ENCODE measurements at places on chromosomes 12 and 14. TPM values are rescaled to one million over a fixed set of nuclear protein-coding genes. Genes with fewer than 3 reads are reported as not detected.

DNA sequence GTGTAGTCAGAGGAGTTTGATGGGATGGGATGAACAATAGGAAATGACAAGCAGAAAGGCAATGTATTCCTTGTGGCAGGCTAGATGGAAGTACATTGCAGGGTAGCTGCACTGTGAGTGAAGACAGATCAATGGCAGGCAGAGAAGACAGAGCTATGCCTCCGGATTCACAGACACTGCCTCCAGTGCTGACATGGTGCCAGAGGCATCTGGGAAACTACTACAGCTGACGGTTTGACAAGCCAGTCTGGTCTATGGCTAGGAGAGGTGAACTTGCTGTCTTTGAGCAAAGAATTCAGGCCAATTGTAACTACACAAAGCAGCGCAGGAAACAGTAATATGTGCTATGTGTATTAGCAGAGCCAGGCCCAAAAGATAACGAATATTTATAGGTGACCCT is 193.5 kb downstream of the DIO2 start:
- DNase-seq = no peak

DNA sequence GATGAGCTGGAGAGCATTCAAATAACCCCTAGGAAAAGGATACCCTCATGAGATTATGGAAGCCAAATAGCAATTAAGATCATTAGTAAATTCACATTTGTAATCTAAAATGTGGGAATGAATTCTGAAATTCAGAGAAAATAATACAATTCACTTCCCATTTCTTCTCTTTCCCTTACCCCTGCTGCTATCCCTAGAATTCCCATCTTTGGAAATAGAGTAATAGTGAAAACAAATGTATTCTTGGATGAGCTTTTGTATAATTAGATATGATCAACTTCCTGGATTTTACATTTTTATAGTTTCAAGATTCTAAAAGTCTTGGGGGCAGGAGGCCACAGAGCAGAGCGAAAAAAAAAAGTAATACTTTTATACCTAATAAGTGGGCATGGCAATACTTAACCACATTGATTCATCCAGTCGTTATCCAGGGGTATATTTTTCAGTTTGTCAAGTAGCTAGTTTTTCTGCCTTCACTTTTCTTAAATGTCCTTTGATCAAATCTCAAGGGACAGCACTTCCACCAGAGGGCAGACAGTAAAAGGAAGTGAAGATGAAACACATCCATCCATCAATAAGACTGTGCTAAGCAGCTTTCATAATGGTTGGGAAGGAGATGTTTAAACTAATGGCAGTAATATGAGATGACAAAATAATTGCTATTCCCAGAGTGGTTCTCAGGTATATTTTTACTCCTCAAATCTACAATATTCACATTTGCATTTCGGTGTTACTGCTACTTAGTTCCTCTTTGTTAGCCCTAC is 401.3 kb downstream of the DIO2 start:
- no peak for DNase-seq

GRCh38 chr12:72256725-72257124 is 15.4 kb upstream of the TRHDE start:
- no peak for DNase-seq

GRCh38 chr14:47485421-47485820 is 190.0 kb downstream of the MDGA2 start:
- DNase-seq = no peak

DNA sequence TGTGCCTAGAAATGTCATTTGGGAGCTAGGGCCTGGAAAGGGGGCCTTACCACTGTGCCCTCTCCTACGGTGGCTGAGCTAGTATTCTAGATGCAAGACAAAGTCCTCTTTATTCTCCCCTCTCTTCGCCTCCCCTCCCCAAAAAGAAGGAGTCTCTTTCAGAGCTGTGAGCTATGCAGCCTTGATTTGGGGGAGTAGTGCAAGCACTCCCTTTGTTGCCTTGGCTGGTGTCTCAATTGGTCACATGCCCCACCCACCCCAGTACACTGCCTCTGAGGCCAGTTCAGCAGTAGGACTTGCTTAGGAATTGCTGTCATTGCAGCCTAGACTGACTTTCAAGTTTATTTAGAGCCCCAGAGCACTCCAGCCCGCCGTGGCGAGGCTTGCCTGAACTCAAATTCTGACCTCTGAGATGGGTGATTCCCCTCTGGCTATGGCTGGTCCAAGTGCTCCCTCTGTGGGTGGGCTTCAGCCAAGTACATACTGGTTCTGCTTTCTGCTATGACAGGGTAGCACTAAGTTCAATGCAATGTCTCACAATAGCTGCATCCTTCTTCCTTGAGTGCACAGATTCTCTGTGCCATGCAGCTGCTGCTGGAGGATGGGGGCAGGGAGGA is 37.0 kb upstream of the FBXO33 start:
- no peak for DNase-seq

ANKRD52 gene
- 11.0 TPM for total RNA-seq

GRCh38 chr14:32508281-32508680 is 179.2 kb downstream of the AKAP6 start:
- DNase-seq = no peak

GRCh38 chr14:72653026-72653425 is 240.9 kb downstream of the DPF3 start:
- no peak for DNase-seq
